ENCODE measurements at places on chromosomes 1 and 21.

DNA sequence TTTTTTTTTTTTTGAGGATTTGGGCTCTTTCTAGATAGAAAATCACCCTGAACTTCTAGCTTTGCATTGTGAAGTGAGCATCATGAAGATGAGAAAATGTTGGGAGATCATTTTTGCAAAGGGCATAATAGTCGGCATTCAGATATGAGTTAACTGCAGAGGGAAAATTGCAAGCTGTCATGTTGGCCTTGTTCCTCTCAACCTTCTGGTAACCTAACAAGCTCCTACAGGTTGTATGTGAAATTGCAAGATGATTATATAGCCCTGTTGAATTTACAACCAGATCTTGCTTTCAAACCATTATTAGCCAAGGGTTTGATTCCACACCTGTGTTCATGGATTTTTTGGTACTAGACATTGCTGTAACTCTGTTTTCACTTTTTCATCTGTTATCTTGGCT, 2.2 kb downstream of the ELOA start:
- no peak for DNase-seq

DNA sequence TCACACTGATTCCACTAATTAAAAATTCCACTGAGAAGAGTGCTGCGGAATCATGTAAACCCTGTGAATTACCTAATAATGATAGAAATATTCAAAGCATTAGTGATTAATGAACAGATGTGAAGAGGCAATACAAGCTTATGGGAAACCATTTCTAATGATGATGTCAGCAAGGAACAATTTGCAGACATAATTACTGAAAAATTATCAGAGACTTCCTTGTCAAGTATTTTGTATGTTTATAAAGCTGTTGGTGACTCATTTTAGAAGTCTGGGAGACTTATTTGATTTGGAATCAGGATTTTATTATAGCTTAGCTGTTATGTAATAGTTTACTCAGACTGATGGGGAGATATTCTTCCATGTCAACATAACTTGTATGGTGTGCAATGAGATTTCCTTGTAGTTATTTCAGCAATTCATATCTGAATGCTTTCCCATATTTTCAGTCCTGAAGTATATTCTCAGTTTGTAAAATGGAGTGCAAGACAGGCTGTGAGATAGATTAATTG, 135.5 kb downstream of the TGFB2 start:
- DNase-seq, result no peak

DNA sequence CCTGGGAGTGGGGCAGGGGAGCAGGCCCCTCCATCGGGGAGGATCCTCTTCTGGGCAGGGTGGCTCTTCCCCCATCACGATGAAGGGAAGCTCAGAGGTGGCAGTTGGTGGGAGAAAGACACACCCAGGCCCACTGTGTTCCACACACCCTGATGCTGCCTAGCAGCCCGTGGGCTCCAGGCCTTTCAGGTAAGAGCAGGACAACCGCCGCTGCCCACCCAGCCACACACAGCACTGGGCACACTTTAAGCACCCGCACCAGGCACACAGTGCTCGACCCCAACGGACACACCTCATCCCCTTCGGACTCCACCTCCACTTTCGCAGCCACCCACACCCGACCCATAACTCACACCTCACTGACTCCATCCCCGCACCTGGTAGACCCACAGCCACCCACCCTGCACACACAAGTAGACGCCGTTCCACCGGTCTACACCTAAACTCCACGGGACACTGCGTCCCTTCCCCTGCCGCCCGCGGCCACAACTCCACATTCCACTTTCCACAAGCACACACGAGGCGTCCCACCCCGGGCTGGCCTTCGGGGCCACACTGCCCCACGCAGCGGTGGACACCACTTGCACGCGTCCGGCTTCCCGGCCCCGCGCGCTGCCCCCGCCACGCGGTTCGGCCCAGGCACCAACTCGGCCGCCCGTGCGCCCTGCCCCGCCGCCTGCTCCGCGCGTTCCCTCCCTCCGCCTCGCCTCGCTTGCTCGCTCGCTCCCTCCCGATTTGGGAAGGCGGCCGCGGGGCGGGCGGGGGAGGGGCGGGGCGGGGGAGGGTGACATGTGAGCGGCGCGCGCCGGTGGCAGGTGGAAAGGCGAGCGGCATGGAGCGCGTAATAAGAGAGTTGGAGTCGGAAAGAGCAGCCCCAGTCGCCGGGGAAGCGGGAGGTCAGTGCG, at the start of gene KCNQ4:
KCNQ4 (plus strand) TSS at position 787 of the 905 bp plus-strand sequence. CDS start 307 bp downstream, outside the sequence.
- DNase-seq, result peak; percentile 77

DNA sequence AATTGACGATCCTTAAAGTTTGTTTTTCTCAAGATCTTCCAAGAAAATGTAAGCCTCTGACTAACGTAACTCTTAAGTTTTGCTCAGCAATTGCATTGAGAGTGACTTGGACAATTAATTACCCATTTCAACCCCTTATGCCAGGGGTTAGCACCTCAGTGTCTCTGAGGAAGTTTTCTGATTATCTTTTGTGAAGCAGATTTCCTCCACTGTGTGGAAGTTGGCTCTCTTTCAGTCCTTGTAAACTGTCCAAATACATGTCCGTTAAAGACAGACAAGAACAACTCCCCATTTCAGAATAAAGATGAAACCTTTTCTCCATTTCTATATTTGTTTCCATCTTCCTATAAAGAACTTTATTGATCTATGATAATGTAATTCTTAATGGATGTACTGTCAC, 296.4 kb upstream of the FMN2 start:
- no peak for DNase-seq

- DNase-seq, result no peak
These were observed 214.4 kb downstream of the NRIP1 start for GRCh38 chr21:14850394-14850793.

GRCh38 chr1:234368320-234369032, 4.8 kb upstream of the COA6 start:
- DNase-seq, result no peak

DNA sequence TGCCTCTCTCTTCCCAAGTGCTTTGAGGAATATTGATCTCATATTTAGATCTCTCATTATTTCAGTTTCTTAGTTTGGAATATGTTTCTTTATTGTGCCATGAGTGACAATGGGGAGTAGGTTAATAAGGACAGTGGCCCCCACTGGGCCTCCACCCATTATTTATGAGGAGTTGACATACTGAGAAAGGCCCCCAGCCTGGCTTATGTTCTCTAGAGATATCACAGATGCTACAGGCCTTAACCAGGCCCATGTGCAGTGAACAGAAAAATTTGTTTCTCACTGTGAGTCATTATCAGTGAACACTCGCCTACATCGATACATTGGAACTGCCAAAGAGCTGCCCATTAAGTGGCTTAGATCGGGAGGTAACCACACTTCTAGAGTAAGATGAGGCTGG, 35.7 kb upstream of the SYT6 start:
- no peak for DNase-seq

- no peak for DNase-seq
These were observed 1058.0 kb upstream of the ADGRL4 start for GRCh38 chr1:80064524-80064923.

DNA sequence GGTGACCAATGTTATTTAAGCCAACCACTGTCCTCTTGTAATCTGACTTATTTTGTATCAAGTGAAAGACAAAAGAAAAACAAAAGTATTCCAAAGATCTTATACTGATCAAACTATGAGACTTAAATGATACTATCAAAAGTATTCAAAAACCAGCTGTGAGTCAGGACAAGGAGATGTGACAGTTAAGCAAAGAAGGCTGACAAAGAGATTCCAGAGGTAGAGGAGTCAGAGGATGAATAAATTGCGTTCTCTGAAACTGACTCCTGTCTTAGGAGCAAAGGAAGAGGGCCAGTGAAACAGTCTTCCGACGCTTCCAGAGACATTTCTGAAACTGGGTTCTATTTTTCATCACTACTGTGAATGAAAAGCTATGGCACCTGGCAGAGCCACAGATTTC, 20.9 kb downstream of the TMEM50B start:
- DNase-seq, result no peak

DNA sequence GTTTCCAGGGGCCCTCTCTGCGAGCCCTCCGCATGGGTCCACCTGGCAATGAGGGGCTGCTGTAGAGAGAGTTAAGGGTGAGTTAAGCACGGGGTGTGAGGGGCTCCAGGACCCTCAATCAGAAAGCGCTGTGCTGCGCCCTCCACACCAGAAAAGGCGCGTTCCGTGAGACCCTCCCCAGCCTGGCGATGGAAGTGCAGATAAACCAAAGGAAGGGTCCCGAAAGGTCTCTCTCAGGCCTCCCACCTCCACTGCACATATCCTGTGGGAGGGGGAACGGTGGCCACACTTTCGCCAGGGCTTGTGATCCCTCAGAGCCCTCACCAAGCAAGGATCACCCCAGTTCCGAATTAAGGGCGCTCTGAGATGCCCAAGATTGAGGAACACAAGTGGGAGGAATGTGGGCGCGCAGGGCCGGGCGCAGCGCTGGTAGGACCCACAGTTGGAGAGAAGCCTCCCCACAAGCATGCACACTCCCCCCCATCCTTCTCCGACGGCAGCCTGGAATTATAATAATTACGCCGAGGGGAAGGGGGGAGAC, 1.1 kb downstream of the WNT3A start:
- DNase-seq, result no peak

DNA sequence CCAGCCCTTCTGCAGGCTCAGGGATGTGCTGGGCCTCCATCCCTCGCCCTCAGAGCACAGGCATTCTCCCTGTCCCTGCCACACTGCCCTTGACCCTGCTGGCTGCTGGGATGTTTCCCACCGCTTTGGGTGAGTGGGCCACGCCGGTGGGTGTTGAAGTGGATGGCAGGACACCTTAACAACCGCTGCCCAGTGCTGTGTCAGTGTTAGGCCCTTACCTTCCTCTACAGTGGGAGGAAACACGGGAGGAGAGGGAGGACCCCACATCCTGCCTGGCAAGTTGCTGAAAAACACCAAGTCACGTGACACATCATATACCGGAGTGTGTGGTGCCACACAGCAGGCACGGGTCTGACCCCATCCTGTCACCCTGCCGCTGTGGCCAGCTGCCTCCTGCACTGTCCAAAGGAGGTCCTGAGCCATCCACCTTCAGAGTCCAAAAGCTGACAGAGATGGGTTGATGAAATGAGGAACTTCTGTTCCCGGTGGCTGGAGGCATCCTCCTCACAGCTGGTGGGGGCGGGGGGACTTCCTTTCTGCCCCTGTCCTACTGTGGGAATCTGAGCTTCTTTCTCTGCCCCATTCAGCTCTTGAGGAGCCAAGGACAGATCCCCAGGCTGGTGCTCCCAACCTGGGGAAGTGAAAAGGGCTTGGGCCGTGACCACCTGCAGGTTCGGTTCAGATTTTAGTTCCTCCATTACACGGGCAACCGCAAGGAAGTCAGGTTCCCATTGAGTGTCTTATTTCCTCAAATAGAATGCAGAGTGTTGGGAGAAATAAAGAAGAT, 3.2 kb upstream of the THEMIS2 start:
- DNase-seq, result no peak

DNA sequence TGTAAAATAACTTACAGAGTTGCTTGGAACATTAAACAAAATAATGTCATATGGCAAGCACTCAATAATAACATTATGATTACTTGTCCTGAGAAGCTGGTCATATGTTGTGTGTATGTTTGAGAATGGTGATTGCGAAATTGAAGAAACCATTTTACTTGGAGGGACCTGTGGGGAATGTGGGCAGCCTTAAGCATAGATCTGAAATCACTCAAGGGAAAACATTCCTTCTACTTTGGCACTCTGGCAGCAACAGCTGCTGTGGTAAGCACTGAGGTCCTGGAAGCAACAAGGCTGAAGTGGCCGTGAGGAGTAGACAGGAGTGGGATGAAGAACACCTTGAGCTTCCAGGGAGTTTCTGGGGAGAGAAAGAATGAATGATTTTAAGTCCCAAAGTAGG, 165.4 kb upstream of the ADAMTS5 start:
- DNase-seq, result no peak

- no peak for DNase-seq
These were observed 31.8 kb upstream of the FBXO28 start for GRCh38 chr1:224082146-224082545.

- no peak for DNase-seq
These were observed 36.7 kb upstream of the APOBEC4 start for GRCh38 chr1:183689762-183690204.

DNA sequence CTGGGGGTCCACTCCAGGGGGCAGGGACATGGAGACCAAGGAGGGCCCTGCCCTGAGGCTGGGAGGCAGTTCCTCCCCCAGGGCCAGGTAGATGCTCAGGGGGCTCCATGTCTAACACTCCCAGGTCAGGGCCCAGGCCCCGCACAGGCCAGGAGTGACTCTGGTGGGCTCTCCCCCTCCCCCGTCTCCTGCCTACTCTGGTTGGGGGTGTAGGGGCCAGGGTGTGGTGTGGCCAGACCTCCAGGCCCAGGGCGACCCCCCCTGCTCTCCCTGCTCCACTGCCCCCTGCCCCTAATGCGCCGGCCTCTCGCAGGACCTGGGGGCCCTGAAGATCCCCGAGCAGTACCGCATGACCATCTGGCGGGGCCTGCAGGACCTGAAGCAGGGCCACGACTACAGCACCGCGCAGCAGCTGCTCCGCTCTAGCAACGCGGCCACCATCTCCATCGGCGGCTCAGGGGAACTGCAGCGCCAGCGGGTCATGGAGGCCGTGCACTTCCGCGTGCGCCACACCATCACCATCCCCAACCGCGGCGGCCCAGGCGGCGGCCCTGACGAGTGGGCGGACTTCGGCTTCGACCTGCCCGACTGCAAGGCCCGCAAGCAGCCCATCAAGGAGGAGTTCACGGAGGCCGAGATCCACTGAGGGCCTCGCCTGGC, 19.7 kb upstream of the CCDC27 start:
- DNase-seq, result peak; percentile 45

- DNase-seq, result no peak
These were observed 11.2 kb downstream of the FNBP1L start for GRCh38 chr1:93459126-93459525.

DNA sequence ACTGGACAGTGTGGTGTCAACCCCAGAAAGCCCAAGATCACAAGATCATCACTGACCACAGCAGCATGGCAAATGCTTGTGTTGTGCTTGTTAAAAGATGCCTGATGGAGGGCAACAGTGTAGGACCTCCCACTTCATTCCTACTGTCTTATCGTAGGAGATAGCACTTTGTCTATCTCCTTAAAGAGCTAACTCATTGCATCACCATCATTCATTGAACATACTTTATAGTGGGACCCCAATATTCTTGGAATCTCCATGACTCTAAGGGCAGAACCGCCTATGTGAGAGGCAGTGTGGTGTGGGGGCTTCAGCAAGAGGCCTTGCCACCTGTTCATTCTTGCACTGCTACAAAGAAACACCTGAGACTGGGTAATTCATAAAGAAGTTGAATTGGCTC, 5.0 kb upstream of the SH2D1B start:
- no peak for DNase-seq

- DNase-seq, result no peak
These were observed 42.2 kb upstream of the WASF2 start for GRCh38 chr1:27531959-27532685.
